Kidney capillary endothelial cell (primary cell): ENCODE measurements at places on chromosomes 2 and 18.

- no peak for DNase-seq
Observed at GRCh38 chr2:172373766-172374165, 53.6 kb upstream of the ITGA6 start.

DNA sequence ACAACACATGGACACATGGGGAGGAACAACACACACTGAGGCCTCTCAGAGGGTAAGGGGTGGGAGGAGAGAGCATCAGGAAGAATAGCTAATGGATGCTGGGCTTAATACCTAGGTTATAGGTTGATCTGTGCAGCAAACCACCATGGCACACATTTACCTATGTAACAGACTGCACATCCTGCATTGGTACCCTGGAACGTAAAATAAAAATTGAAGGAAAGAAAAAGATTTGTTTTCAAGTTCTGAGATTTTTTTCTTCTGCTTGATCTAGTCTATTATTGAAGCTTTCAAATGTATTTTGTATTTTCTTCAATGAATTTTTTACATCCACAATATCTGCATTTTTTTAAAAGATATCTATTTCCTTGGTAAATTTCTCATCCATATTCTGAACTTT, 59.3 kb upstream of the SLC4A10 start:
- DNase-seq = no peak

DNA sequence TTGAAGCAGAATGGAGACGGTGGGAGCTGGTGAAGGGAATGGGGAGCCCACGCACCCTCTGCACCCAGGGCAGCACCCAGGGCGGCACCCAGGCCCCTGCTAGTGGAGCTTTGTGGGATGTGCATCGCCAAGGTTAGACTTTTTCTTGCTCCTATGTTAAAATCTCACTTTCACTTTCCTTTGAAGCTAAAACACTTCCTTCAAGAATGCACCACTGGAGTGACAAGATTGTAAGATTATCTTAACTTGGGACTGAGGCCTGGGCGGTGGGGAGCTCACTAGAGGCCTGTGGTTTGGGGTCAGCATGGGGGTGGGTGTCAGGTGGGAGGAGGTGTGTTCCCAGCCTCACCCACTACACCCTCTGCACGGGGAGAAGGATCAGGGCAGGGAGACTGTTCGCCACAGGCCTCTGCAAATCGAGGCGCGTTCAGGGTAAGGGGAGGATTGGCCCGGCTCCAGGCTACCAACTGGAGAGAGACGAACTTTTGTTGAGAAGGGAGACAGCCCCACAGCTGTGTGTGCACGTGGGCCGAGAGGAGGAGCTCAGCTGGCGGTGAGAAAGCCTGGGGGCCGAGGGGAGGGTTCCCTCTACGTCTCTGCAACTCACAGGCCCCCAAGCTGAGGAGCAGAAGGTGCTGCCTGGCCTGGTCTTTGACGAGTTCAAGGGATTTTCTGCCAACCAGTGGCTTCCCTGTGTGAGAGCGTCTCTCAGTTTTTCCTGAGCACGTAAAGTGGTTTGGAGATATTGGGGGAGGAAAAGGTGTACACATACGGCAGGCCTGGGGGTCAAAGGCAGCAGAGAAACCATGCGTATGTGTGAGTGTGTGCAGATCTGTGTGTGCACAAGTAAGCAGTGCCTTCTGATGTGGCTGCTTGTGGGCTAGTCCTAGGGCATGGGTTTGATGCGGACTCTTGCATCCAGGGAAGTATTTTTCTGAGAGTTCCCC, 147.7 kb downstream of the KLHL29 start:
- no peak for DNase-seq

DNA sequence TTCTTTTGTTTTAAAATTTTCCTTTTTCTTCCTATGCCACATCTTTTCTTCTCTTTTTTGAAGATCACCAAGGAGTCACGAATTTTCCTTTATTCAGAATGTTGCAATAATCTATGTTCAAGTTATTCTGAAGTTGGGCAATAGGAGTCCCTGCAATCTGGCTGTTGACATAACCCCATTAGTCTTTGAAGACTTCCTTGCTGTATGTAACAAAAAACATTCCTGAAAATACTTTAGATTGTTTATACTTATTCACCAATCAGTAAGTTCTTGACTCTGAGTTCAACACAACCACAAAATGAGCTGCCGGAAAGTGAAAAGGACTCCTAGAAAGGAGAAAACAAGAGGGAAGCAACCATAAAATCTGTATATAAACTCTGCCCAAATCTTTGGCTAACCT, 62.8 kb downstream of the TMEM237 start:
- no peak for DNase-seq

DNA sequence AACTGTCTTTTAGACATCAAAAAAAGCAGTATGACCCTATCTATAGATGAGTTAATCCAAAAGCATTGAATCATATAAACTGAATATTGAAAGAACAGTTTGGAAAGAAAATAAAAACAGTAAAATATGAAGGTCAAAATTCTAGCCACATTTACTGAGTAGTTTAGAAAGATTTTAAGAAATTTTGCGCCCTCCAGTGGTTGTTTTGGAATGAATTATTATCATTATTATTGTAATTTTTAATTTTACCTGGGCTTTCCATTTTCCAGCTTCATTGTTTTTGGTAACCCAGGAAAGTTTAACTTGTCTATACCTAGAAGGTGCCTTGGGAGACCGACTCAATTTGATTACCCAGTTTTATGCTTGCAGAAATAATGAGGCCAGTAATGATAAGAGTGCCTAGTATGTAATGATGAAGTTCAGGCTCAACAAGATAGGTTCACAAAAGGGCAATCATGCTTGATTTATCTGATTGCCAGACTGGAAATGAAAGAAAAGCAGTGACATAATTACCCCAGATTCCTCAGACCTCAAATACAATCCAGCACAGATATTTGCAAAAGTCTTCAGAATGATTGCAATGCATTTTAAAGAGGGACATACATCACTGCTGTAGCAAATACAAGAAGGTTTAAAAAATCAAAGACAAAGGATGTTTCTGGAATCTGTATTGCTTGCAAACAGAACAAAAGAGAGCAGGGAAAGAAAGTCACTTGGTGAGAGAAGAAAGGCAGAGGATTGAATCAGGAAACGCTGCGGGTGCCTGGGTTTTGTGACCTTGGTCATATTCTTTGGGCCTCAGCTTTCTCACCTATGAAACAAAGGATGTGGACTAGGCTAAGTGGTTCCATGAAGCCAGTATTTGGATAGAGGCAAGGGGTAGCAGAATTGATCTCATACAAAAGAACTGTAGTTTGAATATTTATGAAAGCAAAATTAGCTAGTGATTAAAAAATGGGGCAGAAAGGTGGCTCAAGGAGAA, 153.8 kb downstream of the MAP2 start:
- peak; percentile 20 for DNase-seq

DNA sequence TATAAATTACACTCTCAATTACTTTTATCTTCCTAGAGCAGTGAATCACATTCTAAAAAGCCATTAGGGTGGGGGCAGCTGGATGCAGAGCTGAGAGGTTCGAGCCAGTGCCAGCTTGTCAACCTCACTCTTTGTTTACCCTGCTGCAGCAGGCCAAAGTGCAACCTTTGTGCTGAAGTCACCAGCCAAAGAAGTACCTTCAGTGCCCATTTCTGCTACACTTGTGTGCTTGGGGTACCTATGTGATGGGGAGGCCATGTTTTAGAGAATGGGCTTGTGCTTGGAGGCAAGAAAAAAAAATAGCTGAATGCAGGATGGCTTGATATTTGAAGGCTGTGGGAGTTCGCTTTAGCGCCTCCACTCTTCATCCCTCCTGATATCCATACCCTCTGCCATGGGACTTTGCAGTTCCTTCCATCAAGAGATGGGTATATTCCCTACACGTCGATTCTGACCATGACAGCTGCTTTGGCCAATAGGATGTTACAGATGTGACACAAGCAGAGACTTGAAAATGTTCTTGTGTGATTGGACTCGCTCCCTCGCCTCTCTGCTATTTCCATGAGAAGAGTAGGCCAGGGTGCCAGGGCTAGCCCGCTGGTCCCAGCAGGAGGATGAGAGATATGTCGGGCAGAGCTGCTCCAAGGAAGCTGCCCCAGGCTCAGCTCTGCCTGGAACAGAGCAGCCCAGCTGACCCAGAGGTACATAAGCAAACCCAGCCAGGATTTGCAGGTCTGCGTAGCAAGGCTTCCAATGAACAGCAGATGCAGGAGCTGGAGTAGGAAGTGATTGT, 12.7 kb upstream of the FZD5 start:
- DNase-seq = no peak

GRCh38 chr2:236526455-236527158, 43.0 kb upstream of the ACKR3 start:
- no peak for DNase-seq

- no peak for DNase-seq
Observed at GRCh38 chr2:78262713-78263375, 740.7 kb upstream of the LRRTM4 start.

DNA sequence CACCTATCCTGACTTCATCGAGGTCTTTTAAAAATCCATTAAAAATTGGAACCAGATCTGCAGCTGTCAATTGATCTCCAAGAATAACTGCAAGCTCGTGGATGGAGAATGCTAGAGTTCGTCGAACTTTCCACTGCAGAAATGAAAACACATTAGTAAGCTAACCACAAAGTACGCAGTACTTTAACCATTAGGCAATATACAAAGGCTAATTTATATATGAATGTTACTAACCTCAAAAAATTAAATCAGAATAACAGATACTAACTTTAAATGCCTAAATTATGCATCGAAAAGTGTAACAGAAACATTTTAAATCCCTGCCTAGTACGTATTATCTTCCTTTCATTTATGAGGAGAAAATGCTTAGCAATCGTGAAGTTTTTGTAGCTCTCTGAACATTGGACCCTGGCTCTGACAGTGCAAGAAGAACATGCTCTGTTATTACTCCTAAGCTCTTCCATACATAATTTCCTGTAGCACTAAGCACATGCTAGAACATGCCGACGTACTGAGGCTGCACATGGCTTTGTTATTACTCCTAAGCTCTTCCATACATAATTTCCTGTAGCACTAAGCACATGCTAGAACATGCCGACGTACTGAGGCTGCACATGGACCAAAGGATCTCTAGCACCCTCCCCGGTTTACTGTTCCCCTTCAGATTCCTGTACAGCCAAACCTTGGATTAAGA, 57.0 kb downstream of the PPP4R1 start:
- DNase-seq = no peak

DNA sequence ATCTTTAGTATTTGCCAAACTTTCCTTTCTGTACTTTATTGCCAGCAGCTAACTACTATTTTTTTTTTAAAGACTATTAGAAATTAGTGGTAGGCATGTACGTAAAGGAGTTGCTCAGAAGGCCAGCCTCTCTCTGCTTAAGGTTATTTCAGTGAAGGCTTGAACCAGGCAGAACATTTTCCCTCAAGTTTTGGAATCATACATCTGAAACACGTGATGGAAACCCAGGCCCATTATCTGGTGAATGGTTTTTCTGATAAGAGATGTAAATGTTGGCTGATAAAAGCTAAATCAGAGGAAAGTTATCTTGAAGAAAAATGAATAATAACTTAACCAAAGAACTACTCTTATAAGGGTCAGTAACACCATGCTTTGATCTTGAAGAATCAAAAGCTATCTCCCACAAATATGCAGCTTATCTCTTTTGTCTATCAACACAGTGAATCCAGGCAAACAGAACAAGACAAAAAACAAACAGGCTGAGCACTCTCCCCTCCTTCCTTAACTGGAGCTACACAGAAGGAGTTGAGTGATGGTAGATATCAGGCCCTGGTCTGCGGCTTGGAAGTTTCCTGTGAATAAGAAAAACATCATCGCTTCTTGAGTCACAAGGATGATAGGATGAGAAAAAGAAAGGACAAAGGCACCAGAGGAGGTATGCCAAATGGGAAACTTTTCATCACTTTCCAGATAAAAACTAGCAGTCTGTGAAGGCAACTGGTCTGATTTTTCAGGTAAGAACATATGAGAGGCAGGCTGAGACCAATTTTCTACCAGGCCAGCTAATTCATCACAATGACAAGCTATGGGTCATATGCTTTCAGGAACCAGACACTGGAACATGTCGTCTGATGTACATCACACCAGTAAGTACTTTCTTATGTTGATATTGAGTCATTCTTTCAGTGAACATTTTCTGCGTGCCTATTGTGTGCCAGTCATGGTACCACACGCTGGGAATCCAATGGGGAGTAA, 88.4 kb upstream of the STK17B start:
- no peak for DNase-seq

GRCh38 chr2:237131749-237132533, 46.3 kb downstream of the COPS8 start:
- no peak for DNase-seq

- peak; percentile 10 for DNase-seq
Observed at GRCh38 chr2:225889452-225889851, 489.9 kb downstream of the NYAP2 start.

DNA sequence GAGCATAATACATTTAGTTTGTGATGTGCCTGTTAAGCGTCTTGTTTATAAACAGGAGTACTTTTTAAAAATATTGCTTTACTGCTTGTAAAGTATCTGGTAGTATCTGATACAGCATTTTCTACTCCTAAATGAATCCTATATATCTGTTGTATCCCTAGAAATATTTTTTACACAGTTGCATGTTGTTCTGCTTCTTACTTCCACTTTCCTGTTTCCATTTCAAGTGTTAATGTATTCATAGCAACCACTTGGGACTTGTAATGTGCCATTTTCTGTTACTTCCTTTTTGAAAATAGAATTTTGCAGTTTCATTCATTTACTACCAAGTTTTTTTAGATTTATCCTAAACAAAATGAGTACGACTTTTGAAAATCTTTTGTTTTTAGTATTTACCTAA, 24.9 kb downstream of the CCNT2 start:
- no peak for DNase-seq

DNA sequence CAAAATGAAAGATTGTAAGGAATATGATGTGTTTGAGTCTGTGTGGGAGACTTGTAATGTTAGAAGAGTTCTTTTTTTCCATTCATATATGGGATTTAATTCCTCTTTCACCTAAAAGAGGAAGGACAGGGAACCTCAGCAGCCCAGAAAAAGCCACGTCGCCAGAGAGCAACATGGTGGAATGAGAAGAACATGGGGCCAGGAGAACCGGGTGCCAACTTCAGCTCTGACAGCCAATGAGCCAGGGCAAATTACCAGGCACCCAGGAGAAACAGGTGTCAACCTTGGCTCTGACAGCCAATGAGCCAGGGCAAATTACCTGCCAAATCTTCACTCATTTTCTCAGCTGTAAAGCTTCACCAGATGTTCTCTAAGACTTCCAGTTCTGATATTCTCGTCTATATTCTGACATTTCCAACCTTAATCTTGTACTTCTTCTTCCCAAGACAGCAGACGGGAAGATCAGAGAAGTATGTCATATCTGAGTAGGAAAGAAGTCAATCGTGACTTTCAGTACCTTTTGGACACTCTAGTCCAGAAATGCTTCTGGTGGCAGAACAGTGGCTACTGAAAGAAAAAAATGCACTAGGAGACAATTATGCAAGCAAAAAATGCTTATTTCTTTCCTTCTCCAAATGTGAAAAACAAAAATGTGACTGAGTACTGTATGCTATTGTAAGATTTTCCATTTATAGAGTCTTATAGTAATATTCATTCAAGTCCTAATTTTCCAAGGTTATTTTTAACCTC, 79.2 kb upstream of the COL5A2 start:
- no peak for DNase-seq

- no peak for DNase-seq
Observed at GRCh38 chr2:62204998-62205496, 9.1 kb downstream of the B3GNT2 start.
